ENCODE measurements at places on chromosomes 6 and 20.

DNA sequence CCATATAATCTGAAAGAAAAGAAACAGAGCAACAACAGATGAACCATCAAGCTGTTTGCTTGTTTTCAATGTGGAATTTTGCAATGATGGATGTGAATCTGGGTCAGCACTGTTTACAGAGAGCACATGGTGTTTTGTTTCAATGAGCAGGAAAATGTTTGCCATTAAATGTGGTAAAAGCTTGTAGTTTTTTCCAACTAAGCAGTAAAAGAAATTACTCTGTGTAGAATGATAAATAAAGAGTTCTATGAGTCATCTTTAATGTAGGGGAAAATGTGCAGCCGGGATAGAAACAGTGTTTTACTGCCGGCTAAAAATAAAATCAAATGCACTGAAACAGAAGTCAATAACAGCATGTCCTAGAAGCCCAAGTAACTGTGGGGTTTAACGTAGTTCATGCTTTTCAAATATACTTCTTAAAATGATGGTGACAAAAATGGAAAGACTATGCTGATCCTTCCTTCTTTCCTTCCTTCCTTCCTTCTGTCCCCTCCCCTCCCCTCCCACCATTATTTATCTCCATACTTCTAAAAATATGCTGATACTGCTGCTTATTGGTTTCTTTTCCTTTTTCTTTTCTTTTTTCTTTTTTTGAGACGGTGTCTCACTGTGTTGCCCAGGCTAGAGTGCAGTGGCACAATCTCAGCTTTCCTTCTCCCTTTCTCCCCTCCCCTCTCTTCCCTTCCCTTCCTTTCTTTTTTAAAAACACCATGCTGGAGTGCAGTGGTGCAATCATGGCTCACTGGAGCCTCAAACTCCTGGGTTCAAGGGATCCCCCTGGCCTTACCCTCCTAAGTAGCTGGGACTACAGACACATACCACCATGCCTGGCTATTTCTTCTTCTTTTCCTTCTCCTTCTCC lies 6.3 kb upstream of the NAA20 start:
- DNase-seq, result no peak

DNA sequence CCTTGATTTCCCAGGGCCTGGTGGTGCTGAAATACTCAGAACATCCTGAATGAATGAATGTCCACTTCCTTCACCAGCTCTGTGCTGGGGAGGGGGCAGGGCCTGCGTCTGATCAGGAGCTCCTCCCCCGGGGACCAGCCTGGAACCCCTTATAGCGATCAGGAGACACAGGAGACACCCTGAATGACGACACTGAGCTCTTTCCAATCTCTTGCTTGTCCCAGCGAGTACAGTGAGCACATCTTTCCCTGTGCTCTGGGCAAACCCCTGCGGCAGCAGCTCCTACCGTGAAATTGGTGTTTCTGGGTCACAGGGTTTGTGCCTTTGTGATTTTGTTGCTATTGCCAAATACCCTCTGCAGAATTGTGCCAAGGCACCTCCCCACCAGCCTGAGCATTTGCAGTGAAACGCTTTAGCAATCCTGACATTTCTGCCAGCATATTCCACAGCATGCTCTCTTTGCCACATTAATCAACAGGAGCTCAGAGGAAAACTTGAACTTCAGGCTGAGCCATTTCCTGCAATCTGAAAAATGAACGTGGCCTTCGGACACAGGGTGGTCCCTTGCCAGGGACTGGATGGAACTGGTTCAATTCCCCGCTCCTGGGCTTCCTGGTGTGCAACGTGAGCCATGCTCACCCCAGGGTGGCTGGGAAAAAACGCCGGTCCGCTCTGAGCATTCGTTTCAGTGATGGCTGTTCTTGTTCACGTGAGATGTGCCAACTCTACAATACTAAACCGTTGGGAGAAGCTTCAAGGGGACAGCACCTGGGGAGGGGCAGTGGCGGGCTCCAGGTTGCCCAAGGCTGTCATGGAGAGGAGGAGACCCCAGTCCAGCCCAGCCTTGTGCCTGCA lies 23.1 kb upstream of the MRGBP start:
- peak; percentile 20 for DNase-seq

DNA sequence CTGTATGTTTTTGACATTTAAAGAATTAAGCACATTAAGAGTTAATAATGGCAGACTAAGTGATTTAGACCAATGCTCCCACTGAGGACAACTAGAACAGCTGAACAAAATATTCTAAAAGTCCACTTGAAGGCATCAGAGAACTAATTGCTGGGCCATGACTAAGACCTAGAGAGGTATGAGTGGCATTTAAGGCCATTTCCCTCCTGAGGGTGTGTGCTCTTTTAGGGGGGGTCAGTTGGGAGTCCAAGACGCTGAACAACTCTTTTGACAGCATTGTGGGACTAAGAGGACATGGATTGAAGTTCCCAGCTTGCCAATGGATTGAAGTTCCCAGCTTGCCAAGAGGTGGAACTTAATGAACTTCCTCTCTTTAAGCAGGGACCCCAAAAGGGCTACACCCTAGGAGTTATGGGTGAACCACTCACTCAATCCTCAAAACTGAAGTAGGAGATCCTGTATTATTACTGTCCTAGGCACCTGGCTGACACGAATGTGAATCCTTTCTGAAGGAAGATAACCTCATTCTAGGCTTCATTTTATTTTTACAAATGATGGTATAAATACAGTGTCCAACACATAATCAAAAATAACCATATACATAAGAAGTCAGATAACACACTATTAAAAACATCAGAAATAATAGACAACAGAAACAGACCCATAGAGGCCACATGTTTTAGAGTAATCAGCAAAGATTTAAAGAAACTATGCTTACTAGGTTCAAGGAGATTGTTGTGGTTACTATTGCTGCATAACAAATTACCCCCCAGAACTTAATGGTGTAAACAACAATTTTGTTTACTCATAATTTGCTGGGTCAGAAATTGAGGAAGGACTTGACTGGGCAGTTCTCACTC lies 175.1 kb downstream of the VEGFA start:
- DNase-seq, result no peak

GRCh38 chr6:55584654-55585354 lies 5.8 kb upstream of the HMGCLL1 start:
- DNase-seq, result no peak

DNA sequence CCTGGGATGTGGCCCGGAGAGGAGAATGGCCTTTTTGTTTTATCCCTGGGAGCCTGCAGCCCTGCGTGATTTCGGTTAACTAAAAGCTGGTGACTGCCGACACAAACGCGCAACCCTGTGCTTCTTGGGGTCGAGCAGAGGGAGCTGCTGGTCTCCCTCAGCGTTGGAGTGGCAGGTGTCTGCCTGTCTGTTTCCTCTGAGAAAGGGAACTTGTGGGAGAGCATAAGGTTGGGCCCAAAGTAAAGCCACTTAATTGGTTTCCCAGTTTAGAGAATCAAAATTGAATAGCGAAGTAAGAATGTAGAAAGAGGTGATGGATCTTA lies 500 bp downstream of the LTV1 start:
- no peak for DNase-seq

DNA sequence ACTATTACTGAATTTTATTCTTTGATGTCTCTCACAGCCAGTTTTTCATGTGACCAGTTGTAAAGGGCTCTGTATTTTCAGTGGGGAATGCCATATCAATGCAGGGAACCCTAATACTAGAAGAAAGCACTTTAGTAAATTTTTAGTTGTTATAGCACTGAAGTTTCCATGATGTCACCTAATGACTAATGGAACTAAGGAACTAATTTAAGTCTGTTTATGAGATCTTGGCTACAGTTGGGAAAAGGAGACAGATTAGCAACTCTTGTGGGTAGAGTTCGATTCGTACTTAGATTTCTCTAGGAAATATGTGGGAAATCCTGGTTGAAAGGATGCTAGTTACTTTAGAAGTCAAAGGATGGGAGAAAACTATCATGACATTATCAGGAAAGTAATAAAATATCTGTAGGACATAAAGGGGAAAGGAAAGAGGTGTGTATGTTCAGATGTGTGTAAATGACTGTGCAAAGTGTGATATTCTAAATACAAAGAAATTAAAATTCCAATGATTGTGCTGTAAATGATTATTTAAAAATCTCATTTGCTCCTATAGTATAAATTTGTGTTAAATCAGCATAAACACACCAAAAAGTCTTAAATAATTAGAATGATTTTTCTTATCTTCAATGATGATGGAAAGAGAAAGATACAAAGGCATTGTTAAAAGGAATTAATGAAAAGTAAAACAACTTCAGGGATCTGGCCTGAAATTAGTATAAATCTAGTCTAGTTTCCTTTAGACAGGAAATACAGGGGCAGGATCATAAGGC lies 103.4 kb downstream of the LRRC1 start:
- DNase-seq, result no peak

GRCh38 chr6:16511723-16512489 lies 249.4 kb downstream of the ATXN1 start:
- no peak for DNase-seq

DNA sequence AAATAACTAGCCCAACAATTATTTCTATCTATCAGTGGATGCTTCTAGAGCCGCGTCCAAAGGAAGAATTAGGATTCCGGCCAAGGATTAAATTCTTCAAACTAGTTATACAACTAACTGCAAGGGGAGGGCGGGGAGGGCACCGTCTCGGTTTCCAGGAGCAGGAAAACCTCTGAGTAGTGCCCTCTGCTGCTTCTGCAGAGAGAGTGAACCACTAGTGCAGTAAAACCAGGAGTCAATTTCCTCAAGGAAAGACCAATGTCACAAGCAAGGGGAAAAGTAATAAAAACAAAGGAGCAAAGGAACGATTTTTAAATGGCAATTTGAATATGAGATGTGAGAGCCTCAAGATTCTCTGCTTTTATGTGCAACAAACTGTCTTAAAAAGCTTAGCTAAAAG lies 16.5 kb upstream of the UBE2J1 start:
- DNase-seq, result no peak

DNA sequence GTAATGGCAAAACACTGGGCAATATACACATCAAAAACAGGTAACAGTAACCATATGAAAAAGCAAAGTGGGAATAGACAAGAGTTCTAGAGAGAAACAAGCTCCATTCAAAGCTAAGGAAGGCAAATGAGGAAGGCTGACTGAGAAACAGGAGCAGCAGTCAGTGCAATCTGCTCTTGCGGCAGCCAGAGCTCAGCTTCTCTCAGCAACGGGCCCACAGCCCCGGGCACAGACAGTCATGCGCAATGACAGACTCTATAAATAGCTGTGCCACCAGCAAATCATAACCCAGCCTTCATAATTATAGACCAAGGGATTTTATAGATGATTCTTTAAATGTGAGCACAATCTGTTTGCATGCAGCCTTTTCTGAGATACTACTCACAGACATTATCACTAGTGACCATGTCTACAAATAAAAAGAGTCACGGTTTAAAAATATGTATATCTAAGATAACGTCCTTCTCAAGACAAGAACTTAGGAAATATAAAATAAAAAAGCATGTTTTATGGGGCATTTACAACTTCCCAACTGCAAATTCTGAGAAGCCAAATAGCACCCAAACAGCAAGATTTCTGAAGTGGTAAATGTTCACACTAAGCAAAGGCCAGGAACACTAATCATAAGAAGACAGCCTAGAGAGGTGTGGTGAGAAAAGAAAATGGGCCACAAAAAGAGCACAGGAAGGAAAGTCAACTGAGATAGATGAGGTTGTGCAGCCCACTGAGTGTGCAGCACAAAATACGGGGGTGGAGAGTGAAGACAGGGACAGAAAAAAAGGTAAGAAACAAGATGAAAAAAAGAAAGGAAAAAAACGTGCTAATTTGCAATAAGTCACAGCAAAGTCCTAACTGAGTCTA lies 39.9 kb upstream of the BEND6 start:
- no peak for DNase-seq

GRCh38 chr20:54266844-54267243 lies 59.0 kb downstream of the PFDN4 start:
- no peak for DNase-seq

GRCh38 chr20:40868551-40869217 lies 159.9 kb upstream of the TOP1 start:
- DNase-seq, result no peak

GRCh38 chr6:169794317-169795055 lies 43.1 kb downstream of the ERMARD start:
- DNase-seq, result no peak

DNA sequence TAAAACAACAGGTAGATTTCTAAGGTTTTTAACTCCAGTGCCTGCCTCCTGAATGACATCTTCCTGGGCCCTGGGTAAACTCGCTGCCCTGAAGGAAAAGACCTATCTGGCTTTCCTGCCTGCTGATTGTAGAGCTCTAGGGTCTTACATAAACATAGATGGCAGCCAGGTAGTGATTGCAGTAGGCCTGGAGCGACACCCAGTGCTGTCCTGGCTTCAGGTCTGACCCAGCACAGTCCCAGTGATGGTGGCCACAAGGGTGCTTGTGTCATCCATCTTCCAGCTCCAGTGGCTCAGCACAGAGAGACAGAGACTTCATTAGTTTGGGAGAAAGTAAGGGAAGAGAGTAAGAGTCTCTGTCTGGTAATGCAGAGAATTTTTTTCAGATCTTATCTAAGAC lies 542.9 kb upstream of the IMPG1 start:
- DNase-seq, result no peak

DNA sequence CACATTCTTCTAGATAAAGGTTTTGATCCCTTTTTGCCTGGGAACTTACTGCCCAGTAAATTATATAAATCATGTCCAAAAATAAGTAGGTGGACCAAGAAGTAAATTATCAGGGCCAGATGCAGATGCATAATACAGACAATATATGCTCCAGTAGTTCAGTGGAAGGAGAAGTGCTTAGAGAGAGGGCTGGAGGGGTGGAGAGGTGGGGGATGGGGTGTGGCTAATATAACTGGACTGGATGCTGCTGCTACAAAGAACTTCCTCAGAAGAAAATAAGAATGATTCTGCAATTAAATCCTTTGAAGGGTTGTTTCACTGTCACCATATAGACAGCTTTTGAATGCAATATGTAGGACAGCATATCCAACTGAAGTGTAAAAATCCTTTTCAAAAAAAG lies 14.8 kb upstream of the TFAP2D start:
- DNase-seq, result no peak

DNA sequence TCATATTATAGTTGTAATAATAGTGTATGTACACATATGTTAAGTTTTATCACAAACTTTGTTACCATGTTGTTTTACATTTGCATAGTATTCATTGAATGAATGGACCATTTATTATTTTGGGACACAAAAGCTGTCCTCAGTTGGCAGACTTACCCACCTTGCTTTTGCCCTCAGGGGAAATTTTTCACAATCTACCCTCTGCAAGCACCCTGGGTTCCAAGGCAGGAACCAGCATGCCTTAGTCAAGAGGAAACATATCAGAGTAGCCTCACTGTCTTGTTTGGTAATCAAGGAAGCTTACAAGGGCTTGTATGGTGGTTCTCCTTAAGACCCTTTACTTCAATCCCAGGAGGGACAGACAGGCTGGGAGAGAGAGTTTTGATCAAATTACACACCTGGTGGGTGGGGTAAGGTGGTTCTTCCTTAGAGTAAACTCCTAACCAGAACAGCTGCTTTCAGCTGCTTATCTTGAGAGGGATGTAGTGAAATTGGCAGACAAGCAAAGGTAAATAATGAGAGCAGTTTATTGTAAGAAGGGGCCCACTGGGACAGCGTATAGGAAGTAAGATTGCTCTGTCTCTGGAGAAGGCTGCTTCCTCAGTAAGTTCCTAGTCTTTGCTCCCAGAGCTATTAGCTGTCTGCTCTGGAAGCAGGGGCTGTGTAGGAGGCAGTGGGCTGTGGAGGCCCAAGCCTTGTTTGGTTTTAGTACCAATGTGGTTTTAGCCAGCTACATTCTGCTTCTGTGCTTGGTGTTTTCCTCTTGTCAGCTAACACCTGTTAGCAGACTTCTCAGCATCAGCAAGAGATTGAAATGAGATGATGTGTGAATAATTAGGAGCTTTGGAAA lies 31.1 kb downstream of the BRPF3 start:
- no peak for DNase-seq

All from C1 segment of cervical spinal cord (tissue), 14 donors.